ENCODE measurements at places on chromosomes 6 and 20. TPM values are rescaled to one million over a fixed set of nuclear protein-coding genes. Genes with fewer than 3 reads are reported as not detected.

EEF1A2 gene
- total RNA-seq = 0.19 TPM

BHLHE23 gene
- total RNA-seq = not detected

HLA-DOA gene
- total RNA-seq = 1.2 TPM

PLG gene
- not detected for total RNA-seq

DEF6 gene
- total RNA-seq = 219 TPM

NFATC2 gene
- total RNA-seq = 59.0 TPM

TRIM31 gene
- total RNA-seq = not detected

POM121L2 gene
- not detected for total RNA-seq

IL22RA2 gene
- total RNA-seq = not detected

NR2E1 gene
- total RNA-seq = not detected

PGBD1 gene
- 1.1 TPM for total RNA-seq

CFAP206 gene
- total RNA-seq = not detected

PRL gene
- not detected for total RNA-seq

ZBTB22 gene
- total RNA-seq = 19.4 TPM

HSPA12B gene
- not detected for total RNA-seq

RNASET2 gene
- 156 TPM for total RNA-seq

FAM217A gene
- not detected for total RNA-seq

GNAS-AS1 gene
- 1.7 TPM for total RNA-seq

C6orf15 gene
- total RNA-seq = not detected

OSER1 gene
- total RNA-seq = 29.8 TPM

OPRM1 gene
- not detected for total RNA-seq

GRM4 gene
- total RNA-seq = not detected

CASS4 gene
- 5.9 TPM for total RNA-seq

TCP11 gene
- not detected for total RNA-seq

DNAAF9 gene
- total RNA-seq = 1.4 TPM

All from activated naive CD4-positive, alpha-beta T cell treated with anti-CD3 and anti-CD28 coated beads, Interleukin-2, amount 10 ng/mL, durations not matched to agents 5 hours and 36 hours (primary cell).